Activated naive CD8-positive, alpha-beta T cell treated with anti-CD3 and anti-CD28 coated beads, Interleukin-2, amount 50 U/mL, for 24 hours (primary cell): ENCODE measurements at places on chromosomes 2 and 18.

GRCh38 chr2:86216575-86217555 is 17.6 kb downstream of the MRPL35 start:
- DNase-seq = no peak

DNA sequence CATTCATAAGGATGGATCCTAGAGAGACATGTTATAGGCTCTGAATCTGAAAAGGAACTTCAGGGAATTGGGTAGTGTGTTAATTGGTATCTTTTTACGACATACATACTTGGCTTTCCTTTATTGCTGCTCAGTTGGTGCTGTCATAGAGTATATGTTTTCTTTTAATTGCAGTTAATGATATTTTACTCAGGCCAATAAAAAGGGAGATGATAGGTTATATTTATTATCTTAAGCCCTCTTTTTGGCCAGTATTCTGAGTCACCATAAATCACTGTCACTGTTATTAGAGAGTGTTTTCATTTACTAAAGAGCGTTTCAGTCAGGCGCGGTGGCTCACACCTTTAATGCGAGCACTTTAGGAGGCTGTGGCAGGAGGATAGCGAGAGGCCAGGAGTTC is 47.6 kb downstream of the RALBP1 start:
- DNase-seq = no peak

- no peak for DNase-seq
These were observed 226.8 kb downstream of the MC4R start for GRCh38 chr18:60145776-60146175.

GRCh38 chr2:68943581-68944568 is 8.8 kb downstream of the GKN2 start:
- peak; percentile 49 for DNase-seq

DNA sequence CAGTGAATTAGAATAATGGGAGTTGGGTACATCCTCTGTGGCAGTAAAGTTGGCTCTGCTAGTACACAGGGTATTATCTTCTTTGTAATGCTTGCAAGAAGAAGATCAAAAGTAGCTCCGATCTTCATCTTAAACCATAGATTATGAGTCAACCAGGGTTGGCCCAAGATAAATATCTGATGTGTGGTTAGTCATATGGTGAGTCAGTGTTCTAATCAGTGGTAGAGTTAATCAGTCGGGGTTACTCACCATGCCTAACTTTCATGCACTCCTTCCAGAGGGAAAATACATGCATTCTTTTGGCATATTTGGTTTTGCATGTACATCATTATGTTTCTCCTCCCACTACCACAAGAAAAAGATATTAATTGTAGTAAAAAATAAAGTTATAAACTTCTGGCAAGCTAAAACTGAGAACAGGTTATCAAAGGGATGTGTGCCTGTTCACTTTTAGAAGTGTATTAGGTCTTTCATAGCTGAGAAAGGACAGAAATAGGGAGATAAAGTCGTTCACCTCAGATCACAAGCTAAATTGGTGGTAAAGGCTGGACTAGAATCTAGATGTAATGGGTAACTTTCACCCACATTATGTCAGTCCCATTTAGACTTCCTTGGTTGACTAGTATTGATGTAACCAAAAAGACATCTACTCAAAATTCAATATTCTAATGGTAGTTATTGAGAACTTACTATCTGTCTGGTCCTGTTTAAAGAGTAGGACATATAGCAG is 684.4 kb downstream of the IRS1 start:
- no peak for DNase-seq
